CD4-positive, alpha-beta T cell (primary cell): ENCODE measurements at places on chromosomes 7 and 10.

GRCh38 chr7:49187543-49188268 lies 263.4 kb downstream of the CDC14C start:
- H3K27me3 ChIP-seq = no peaks in the 10 kb centered on the region
- H3K36me3 ChIP-seq = no peaks in the 10 kb centered on the region
- no peak for DNase-seq
- H3K4me3 ChIP-seq = no peak overlapping the region
- no peak overlapping the region for H3K27ac ChIP-seq

DNA sequence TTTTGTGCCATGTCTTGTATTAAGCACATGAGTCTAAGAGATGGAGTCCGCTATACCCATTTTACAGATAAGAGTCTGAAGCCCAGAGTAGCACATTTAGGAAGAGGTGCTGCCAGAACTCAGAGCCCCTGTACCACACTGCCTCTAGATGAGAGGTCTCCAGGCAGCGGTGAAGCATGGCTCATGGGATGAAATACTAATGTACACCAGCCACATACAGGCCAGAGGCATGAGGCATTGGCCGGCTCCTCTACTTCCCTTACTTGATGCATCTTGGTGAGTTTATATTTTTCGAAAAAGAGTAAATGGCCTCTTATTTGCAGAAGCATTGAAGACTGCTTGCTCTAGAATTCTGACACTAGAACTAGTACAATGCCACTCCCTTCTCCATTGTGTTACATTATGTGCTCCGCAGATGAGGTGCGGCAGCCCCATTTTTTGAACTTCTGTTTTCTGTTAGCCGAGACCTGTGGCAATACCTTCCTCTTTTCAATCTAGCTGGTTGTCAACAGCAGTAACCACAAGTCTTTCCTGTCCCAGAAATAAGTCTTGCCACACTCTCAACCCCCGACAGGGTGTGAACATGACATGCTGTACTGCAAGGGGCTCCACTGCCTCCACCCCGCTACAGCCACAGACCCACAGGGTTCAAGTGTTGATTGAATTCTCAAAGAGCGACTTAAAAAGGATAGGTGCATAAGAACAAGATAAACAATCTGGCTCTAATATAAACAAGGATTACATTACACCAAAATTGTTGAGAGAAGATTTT lies 145.3 kb downstream of the CELF2 start:
- peak overlapping the region; percentile 87 for H3K4me3 ChIP-seq
- H3K27me3 ChIP-seq = no peaks in the 10 kb centered on the region
- peaks cover 55% of the 10 kb centered on the region for H3K4me1 ChIP-seq
- DNase-seq = peak; percentile 76
- H3K27ac ChIP-seq = peak overlapping the region; percentile 72
- peaks cover 5% of the 10 kb centered on the region for H3K36me3 ChIP-seq

DNA sequence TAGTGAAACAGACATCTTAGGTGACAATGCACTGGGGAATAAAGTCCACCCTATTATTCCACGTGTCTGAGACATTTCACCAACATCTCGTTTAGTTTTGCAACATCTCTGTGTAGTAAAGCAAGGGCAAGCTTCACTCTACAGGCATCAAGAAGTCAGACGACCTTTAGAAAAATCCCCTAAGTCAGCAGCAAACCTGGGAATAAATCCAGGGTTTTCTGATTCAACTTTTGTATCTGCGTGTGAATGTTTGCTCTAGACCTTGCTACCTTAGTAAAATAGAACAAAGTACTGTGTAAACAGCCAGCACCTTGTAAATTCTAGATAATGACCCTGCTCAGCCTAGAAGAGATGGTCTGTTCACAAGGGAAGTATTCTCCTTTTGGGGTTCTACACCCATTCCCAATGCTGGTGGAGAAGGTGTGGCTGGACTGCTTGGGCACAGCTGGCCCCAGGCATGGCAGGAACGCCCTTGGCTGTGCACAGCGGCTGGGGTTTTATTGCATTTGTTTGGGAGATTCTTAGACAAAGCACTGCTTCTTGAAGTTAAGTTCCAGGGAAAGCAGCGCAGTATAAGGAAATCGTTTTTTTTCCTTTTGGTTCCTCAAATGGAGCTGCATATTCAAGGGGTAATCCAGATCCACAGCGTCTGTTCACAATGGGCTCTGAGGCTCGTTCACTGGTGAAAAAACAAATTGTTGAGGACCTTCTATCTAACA lies 38.3 kb upstream of the GALNTL5 start:
- H3K4me3 ChIP-seq = no peak overlapping the region
- DNase-seq = no peak
- H3K36me3 ChIP-seq = no peaks in the 10 kb centered on the region
- peaks cover 6% of the 10 kb centered on the region for H3K27me3 ChIP-seq
- H3K4me1 ChIP-seq = no peaks in the 10 kb centered on the region

DNA sequence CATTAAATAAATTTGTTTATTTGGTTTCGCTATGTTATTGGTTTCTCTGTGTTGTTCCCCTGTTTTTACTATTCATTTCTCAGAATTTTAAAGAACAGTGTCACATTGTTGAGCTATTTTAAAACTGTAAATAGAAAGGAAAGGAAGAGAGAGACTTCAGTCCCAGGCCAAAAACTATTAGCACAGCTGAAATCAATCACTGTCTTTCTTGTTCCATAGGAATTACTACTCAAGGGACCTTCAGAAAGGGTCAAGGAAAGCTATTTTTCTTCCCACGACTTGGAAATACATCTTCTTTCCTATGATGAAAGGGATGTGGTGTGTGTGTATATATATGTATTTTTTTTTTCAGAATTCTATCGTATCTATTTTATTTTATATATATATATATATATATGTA lies 29.0 kb upstream of the GNAT3 start:
- H3K27me3 ChIP-seq = no peaks in the 10 kb centered on the region
- H3K27ac ChIP-seq = no peak overlapping the region
- no peaks in the 10 kb centered on the region for H3K4me1 ChIP-seq
- DNase-seq = no peak

DNA sequence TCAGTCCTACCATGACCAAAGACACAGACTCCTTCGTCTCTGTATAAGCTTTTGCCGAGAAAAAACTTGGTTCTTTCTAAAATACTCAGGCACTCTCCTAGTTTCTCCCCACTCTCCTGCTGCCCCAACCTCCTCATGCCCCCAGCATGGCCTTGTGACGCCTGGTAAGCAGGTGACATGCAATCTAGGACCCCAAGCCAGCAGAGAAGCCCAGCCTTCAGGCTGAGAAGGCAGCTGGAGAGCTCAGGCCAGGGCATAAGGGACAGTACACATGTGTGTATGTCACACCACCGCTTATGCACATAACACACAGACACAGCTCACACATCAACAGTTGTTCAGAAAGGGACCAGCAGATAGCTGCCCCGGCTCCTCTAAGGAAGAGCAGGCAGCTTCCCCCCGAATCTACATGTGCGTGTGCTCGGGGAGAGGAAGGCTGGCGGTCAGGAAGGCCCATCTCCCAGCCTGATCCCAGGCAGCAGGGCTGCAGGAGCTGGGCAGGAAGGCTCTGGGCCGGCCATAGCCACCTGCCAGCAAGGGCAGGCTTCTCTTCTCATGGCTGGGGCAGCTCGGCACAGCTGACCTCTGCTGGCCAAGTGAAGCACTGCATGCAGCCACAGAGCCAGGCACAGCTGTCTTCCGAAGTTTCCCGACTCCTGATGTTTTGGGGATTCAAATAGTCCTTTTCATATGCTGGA lies 8.5 kb downstream of the DDX56 start:
- no peak overlapping the region for H3K4me3 ChIP-seq
- peaks cover 68% of the 10 kb centered on the region for H3K36me3 ChIP-seq
- no peaks in the 10 kb centered on the region for H3K27me3 ChIP-seq
- H3K27ac ChIP-seq = no peak overlapping the region
- DNase-seq = peak; percentile 44
- H3K4me1 ChIP-seq = peaks cover 9% of the 10 kb centered on the region

- no peaks in the 10 kb centered on the region for H3K36me3 ChIP-seq
- no peak for DNase-seq
- H3K4me1 ChIP-seq = no peaks in the 10 kb centered on the region
- no peaks in the 10 kb centered on the region for H3K27me3 ChIP-seq
Observed at GRCh38 chr10:108204528-108205305, 1040.2 kb upstream of the SORCS1 start.

- H3K27me3 ChIP-seq = no peaks in the 10 kb centered on the region
- no peak overlapping the region for H3K4me3 ChIP-seq
- H3K4me1 ChIP-seq = no peaks in the 10 kb centered on the region
- no peaks in the 10 kb centered on the region for H3K36me3 ChIP-seq
Observed at GRCh38 chr7:46210467-46210866, 289.4 kb upstream of the IGFBP3 start.

GRCh38 chr10:58475322-58476277 lies 37.1 kb upstream of the BICC1 start:
- no peaks in the 10 kb centered on the region for H3K36me3 ChIP-seq
- no peak overlapping the region for H3K27ac ChIP-seq
- no peak for DNase-seq
- H3K27me3 ChIP-seq = peaks cover 2% of the 10 kb centered on the region

DNA sequence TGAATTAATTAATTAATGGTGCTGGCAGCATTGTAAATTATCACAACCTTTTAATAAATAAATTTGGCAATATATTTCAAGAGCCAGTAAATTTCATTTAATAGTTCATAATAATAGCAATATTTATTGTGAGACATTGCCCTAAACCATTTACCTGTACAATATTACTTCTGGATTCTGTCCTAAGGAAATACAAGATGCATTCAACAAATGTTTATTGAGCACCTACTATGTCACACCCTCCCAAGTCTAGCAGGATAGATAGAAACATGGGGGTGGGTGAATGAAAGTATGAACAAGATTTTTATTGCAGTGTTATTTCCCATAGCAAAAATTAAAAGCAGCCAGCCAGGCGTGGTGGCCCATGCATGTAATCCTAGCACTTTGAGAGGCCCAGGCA lies 4.4 kb upstream of the HERC4 start:
- no peaks in the 10 kb centered on the region for H3K27me3 ChIP-seq
- DNase-seq = no peak
- H3K4me3 ChIP-seq = no peak overlapping the region
- H3K27ac ChIP-seq = no peak overlapping the region
- H3K4me1 ChIP-seq = peaks cover 6% of the 10 kb centered on the region

GRCh38 chr10:30396698-30397097 lies 37.3 kb upstream of the MAP3K8 start:
- DNase-seq = no peak
- peaks cover 23% of the 10 kb centered on the region for H3K4me1 ChIP-seq
- no peak overlapping the region for H3K27ac ChIP-seq
- H3K4me3 ChIP-seq = no peak overlapping the region

GRCh38 chr10:127470911-127471310 lies 78.2 kb upstream of the NPS start:
- no peak overlapping the region for H3K4me3 ChIP-seq
- H3K4me1 ChIP-seq = no peaks in the 10 kb centered on the region
- no peaks in the 10 kb centered on the region for H3K36me3 ChIP-seq
- DNase-seq = no peak
- H3K27me3 ChIP-seq = no peaks in the 10 kb centered on the region
- no peak overlapping the region for H3K27ac ChIP-seq

DNA sequence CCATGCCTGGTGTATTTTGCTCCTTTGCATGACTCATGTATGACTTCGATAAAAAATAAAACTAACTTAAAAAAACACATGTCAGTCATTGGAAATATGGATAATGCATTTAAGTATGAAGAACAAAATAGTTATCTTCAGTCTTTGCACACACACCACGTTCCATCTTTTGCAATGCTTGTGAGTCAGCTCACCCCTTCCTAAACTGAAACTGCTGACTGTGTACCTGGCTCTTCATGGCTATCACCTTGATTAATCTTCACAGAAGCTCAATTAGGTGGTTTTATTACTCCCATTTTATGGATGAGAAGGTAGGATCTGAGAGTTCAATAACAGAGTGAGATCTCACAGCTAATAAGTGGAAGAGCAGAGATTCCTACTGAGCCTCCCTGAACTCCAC lies 79.5 kb downstream of the CARD11 start:
- no peak overlapping the region for H3K4me3 ChIP-seq
- no peak overlapping the region for H3K27ac ChIP-seq
- DNase-seq = no peak
- H3K36me3 ChIP-seq = peaks cover 38% of the 10 kb centered on the region
- H3K27me3 ChIP-seq = no peaks in the 10 kb centered on the region

- no peak for DNase-seq
- H3K4me3 ChIP-seq = no peak overlapping the region
- no peaks in the 10 kb centered on the region for H3K36me3 ChIP-seq
- no peak overlapping the region for H3K27ac ChIP-seq
Observed at GRCh38 chr7:158102897-158103296, 484.7 kb downstream of the PTPRN2 start.

DNA sequence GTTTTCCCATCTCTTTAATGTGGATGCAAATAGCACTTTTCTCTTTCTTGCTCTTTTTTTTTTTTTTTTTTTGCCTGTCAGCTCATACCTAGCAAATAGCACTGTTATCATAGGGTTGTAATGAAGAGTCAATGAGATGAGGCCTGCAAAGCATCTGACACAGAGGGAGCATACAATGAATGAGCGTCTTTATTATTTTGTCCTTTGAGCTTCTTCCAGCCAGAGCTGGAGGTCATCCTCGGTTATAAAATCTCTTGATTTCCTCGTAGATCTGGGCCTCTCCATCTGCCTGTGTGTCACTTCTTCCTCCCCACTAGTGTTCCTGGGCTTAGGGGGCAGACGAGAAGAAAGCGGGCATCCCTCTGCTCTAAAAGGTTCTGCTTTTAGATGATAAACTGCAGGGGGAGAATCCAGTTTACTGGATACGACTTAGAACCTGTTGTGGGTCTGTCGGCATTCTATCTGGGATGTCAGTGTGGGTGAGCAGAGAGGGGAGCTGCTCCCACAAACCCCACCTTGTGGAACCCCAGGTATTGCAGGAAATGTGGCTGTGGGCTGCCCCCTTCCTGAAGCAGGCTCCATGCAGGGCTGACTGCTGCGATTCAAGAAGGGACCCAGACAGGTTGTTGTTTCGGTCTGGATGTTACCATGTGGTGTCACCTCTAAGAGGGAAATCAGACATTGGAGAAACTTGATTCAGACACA lies 135.8 kb upstream of the GPR26 start:
- no peak overlapping the region for H3K4me3 ChIP-seq
- H3K4me1 ChIP-seq = no peaks in the 10 kb centered on the region
- peaks cover 17% of the 10 kb centered on the region for H3K27me3 ChIP-seq
- no peaks in the 10 kb centered on the region for H3K36me3 ChIP-seq
- no peak for DNase-seq
- no peak overlapping the region for H3K27ac ChIP-seq
